ENCODE measurements at places on chromosomes 12 and 14.

- no peak for DNase-seq
These were observed 80.8 kb downstream of the PAPOLA start for GRCh38 chr14:96582995-96583394.

GRCh38 chr14:93957333-93957710, 19.0 kb downstream of the ASB2 start:
- DNase-seq: no peak

DNA sequence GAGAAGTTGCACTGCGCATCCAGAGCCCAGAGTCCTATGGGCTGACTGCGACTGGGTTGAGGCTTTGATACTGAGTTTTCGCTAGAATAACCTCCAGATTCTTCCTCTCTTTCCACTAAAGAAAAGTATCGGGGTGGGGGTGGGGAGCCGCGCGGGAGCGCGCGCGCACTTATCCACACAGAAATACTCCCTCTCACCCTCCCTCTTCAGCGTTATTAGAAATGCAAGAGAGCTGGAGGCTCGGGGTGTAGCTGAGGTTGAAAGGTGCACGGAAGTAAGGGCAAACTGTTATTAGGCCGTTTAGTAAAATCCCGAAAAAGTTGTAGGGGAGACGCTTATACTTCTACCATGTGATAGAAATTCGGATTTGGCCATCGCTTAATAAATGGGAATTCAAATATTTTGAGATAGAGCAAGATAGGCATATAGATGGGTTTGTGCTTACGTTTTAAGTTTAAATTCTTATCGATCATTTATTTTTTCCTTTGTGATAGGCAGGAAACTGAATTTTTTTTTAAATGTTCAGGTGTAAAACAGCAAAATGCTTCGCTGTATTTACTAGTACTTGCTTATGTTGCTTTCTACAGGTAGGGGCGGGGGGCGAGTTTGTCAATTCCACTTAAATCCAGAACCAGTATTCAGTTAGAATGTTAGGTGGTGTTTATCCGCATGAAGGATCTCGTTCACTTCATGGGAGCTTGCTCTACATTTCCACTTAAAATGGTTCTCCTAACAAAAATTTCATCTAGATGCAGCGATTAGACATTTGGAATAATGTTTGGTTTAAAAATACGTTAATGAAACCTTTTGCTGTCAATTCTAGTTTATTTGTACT, 1.1 kb downstream of the ARHGAP5 start:
- no peak for DNase-seq

DNA sequence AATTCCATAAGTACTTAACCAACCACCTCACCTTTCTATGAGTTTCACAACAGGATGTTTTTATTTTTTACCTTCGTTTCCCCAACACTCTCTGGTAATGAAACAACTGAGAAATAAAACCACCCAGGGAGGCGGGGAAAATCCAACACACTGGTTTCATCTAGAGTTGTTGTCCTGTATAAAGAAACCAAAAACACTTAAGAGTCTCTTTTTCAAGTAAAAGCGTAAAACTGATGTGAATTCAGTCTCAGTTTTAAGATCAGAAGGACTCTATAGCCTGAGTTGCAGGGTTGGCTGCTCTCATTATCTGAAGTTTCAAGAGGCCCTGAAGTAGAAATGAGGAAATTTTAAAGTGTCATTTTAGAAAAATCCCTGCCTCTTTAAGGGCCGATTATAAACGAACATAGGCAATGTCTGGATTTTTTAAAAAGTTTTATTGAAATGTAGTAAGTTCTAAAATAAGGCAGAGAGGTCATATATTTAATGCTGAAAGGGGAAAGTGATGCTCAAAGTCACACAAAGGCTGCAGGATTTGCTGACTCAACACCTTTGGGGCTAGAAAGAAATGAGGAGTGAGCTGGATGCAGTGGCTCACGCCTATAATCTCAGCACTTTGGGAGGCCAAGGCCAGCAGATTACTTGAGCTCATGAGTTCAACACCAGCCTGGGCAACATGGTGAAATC, 27.2 kb downstream of the HIGD1C start:
- DNase-seq: no peak
